HCT116 (cell line): ENCODE measurements at places on chromosomes 2 and 18. TPM values are rescaled to one million over a fixed set of nuclear protein-coding genes. Genes with fewer than 3 reads are reported as not detected.

DNA sequence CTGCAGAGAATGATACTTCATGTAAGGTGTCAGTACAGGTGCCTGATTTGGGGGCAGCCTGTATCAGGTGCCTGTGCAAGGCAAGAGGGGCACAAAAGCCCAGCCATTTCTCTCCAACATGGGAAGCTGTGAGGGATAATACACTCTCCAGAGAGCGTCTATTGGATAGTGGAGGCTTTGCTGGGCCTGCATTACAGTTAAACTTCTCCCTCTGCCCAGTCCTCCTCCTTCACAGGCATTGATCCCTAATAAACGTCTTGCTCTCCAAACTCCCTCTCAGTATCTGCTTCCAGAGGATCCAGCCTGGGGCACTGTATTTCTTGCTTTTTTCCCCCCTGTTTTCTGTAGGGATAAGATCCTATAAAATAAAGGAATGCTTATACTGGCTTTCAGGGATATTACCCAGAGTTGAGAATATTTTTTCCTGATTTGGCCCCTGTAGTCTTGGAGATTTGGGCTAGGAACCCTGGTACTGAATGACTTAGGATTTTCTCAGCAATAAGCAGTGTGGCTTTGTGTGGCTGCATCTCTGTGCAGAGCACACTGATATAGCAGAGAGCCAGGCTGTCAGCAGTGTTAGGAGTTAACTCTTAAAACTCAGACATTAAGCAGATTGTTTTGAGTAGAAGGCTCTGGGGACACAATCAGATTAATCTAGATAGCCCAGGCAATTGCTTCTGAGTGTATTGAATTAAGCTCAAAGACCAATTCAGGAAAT is 330.6 kb downstream of the CYRIA start:
- H3K27me3 ChIP-seq: no peaks in the 10 kb centered on the region
- no peak overlapping the region for H3K27ac ChIP-seq
- DNase-seq: no peak
- H3K4me3 ChIP-seq: no peak overlapping the region
- H3K36me3 ChIP-seq: no peaks in the 10 kb centered on the region

DNA sequence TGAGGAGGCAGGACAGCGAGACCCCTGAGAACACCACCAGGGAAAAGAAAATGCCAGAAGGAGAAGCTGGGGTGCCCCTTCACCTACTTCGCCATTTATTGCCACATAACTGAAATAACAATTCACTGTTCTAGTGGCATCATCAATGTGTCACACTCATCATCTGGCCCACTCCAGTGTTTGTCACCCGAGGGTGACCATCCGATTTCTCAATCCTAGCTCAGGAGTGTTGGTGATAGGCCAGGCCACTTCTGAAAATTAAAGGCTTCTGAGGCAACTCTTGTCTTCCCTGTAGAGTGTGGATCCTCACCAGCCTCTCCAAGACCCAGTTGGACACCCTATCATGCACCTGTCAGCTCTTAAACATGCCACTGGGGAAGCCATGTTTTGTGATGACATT is 62.9 kb upstream of the BZW1 start:
- no peak overlapping the region for H3K4me3 ChIP-seq
- no peaks in the 10 kb centered on the region for H3K36me3 ChIP-seq
- no peak for DNase-seq
- H3K4me1 ChIP-seq: peaks cover 13% of the 10 kb centered on the region; the same call in 1 of the 2 replicates
- no peak overlapping the region for H3K27ac ChIP-seq

Gene SCG2
- 19.8 TPM for total RNA-seq

DNA sequence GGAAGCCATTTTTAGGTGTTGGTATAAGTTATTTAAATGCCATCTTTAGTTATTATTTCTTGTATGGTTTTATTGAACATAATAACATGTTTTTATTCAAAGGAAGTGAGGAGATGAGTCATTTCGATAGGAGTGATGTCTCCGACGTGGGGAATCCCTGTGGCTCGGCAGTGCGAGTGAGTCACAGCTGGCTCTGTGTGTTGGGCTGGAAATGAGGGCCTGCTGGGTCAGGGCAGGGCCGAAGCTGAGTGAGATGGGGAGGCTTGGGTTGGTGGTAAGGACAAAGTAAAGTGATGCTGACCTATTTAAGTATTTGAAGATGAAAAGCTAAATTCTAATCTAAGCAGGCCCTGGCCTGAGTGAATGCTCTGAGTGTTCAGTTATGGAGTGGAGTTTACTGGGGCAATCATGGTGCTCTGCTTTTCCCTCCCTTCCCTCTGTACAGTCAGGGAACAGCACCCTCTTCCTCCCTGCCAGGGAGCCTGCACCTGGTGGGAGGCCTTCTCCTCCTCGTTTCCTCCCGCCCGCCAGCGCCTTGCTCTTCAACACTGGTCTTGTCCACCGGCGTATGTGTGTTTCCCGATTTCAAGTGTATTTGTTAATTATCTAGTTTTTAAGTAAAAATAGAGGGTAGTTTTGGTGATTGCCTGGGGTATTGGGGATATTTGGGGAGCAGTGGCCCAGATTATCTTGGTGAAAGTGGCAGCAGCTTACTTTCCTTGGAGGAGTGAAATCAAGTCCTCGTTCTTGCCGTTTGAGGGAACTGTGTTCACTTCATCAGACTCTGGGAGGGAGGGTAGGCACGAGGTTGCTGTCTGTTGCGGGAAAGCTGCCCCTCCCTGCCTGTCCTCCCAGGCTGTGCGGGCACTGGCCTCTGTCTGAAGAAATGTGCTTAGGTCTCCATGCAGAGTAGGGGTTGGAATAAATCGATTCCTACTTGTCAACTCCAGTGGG is 157.0 kb downstream of the LDLRAD4 start:
- no peaks in the 10 kb centered on the region for H3K36me3 ChIP-seq
- H3K27ac ChIP-seq: peak overlapping the region; percentile 28; the same call in 1 of the 2 replicates
- no peaks in the 10 kb centered on the region for H3K27me3 ChIP-seq
- peaks cover 20% of the 10 kb centered on the region for H3K4me1 ChIP-seq
